Brain microvascular endothelial cell (primary cell): ENCODE measurements at places on chromosomes 12 and 14.

- no peak for DNase-seq
Observed at GRCh38 chr12:26133521-26133920, 8.7 kb upstream of the BHLHE41 start.

GRCh38 chr12:24701343-24701742 is 247.6 kb downstream of the BCAT1 start:
- no peak for DNase-seq

DNA sequence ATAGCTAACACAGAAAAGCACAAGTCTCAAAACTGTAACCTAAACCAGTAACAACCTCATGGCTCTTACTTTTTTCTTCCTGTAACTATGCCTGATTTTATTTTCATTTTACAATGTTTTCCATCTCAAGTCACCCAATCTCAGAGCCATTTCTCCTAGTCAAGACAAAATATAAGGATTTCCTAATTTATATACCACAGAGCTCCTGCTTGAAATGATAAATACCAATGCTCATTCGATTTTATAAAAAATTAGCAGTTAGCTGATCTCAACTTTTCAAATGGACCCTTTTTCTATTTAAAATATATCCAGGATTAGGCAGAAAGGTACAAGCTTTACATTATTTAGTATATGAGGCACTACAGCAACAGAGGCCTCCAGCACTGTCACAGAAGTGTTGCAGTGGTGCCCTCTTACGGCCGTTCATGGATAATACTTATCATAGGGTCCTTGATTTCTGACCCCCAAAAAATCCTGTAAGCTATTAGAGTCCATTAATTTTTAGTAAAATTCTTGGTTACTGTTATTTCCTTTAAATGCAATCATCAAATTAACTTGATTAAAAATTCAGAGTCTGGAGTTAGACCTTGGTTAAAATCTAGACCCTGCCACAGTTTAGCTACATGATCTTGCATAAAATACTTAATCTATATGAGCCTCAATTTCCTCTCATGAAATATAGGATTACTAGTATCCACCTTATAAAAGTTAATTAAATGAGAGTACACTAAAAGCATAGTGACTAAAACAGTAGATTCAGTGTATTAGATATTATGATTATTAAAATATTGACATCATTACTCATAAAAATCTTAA is 68.3 kb downstream of the SEC23A start:
- no peak for DNase-seq

GRCh38 chr12:9076733-9077132 is 39.0 kb downstream of the A2M start:
- no peak for DNase-seq

DNA sequence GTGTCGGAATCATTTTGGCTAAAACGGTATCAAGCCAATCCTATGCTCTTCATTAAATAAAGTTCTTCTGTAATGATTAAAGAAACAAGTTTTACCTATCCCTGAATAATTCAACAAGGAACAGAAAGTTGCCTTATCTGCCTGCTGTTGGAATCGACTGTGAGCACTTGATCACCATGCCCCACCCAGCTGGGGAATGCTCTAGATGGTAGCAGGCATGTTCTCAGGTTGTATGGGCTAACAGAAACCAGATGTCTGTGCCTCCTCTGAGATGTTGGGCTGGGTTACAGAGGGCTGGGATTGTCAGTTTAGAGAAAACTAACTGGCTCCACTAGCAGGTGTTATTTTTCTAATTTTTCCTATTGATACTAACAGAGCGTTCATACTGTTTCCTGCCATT is 28.9 kb downstream of the RTRAF start:
- DNase-seq: no peak

DNA sequence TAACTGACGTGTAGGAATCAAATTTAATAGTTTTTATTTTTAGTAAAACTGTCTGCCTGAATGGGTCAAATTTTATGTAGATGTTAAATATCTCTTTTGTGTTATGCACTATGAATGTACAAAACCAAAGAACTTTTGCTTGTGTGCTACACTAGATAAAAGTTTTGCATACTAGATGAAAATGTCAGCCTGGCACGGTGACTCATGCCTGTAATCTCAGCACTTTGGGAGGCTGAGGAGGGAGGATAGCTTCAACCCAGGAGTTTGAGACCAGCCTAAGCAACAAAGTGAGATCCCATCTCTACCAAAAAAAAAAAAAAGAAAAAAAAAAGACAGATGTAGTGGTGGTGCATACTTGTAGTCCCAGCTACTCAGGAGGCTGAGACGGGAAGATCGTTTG is 11.1 kb downstream of the AEBP2 start:
- peak; percentile 18 for DNase-seq

DNA sequence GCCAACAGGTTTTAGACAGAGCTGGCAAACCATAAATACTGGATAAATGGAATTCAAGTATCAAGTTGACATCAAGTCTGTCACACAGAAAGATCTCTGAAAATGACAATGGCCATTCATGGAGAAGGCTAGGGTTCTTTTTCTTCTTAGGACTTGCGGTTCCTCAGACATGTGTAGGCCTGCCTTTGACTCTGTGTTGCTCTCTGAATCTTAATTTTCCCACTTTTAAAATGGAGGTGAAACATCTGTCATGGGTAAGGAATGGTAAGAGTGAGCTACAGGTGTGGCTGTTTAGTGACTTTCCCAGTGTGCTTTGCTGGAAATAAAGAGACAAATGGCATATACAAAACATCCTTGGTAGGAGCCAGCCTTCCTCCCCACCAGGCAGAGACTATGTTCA is 79.2 kb downstream of the PTCSC3 start:
- no peak for DNase-seq

GRCh38 chr12:58907391-58907790 is 12.9 kb downstream of the LRIG3 start:
- no peak for DNase-seq

GRCh38 chr12:11855983-11856374 is 206.5 kb downstream of the ETV6 start:
- no peak for DNase-seq

GRCh38 chr14:94163796-94164195 is 10.3 kb upstream of the PPP4R4 start:
- no peak for DNase-seq

GRCh38 chr14:45968037-45968436 is 683.5 kb downstream of the RPL10L start:
- no peak for DNase-seq

GRCh38 chr14:96096639-96097610 is 57.8 kb downstream of the C14orf132 start:
- DNase-seq: no peak

DNA sequence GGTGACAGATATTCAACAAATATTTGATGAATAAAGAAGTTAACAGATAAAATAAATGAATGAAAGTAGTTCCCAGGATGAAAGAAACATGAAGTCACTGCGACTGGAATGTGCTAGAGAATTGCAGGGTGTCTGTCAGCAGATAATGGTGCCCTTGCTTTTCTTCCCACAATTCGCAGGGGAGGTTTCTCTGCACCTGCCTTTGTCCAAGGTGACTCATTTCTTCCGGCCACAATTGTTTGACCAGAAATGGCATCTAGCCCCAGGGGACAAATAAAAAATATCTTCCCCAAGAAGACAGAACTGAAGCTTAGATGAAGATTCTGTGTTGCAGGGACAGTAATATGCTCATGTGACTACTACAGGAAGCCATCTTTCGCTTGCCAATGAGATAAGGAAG is 316.1 kb upstream of the TBX3 start:
- peak; percentile 25 for DNase-seq

GRCh38 chr12:69546693-69547438 is 38.4 kb upstream of the CCT2 start:
- DNase-seq: no peak

DNA sequence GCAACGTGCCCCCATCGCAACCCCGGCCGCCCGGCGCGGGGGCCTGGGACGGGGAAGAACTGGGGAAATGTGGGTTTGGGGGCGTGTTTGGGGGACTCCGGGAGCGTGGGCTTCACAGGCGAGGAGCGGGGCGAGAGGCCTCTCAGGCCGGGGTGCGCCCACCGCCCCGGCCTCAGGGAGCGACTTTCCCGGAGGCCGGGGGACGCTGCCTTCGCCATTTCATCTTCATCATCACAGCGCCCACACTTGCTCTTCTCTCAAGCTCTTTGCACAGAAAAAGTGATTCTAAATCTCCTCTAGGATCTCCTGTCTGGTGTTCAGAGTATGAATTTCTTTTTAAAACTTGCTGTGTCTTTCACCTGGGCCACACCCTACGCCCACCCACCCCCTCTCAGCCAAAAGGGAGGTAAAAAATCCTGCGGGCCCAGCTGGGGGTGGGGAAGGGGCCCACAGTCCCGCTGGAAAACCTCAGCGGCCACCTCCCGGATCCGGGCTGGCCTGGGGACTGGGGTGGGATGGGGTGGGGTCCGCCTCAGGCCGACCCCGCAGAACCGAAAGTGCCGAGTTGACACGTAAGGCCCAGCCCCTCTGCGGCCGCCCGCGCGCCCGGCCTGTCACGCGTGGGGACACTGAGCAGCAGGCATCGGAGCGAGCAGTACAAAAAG is 7.4 kb downstream of the CDKN1B start:
- no peak for DNase-seq

GRCh38 chr12:111089616-111090015 is 169.2 kb upstream of the MYL2 start:
- no peak for DNase-seq

DNA sequence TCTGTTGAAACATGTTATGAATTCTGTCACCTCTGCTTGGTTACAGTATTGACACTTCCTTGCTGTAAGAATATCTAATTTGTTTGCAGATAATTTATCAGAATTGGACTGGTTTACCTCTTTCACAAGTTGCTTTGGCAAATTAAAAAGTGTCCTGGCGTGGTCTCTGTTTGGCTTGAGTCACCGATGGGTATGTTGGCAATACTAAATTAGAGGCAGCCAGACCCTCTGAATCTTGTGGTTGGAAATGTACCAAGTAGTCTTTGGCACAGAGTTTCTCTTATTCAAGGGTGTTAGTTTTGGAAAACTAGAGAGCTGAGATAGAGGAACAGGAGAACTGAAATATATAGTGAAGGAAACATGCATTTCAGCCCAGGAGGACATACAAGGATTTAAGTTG is 521.1 kb upstream of the MGAT4C start:
- no peak for DNase-seq

GRCh38 chr12:30853561-30854133 is 72.9 kb upstream of the TSPAN11 start:
- DNase-seq: no peak

GRCh38 chr14:102187044-102187443 is 47.3 kb downstream of the WDR20 start:
- DNase-seq: peak; percentile 66

DNA sequence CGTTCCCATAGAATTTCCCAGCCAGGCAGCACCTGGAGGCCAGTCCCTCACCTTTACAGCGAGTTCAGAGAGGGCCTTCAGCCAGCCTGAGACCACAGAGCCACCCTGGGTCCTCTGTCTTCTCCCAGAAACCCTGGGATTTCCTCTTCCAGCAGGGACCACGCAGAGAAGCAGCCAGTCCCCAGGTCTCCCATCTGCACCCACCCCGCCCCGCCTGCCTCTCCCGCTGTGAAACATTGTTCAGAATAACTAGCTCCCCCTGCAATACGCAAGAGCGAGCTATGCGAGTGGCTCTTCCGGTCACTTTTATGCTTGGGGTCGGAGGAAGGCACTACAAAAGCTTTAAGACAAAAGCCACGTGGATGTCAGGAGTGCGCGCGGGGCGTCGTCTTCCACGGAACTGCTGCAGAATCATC is 77.8 kb downstream of the SERPINA3 start:
- no peak for DNase-seq

DNA sequence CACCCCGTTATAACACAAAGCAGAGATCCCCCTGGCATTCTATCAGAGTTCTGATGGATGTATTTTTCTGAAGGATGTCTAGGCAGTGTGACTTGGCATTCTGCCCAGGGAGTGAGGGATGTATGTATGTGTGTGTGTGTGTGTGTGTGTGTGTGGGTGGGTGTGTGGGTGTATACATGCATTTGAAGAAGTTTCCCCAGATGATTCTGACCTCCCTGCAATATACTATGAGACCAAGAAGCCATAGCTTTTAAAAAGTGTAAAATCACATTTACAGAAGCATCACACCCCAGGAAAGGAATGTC is 59.7 kb upstream of the NAP1L1 start:
- DNase-seq: peak; percentile 81

DNA sequence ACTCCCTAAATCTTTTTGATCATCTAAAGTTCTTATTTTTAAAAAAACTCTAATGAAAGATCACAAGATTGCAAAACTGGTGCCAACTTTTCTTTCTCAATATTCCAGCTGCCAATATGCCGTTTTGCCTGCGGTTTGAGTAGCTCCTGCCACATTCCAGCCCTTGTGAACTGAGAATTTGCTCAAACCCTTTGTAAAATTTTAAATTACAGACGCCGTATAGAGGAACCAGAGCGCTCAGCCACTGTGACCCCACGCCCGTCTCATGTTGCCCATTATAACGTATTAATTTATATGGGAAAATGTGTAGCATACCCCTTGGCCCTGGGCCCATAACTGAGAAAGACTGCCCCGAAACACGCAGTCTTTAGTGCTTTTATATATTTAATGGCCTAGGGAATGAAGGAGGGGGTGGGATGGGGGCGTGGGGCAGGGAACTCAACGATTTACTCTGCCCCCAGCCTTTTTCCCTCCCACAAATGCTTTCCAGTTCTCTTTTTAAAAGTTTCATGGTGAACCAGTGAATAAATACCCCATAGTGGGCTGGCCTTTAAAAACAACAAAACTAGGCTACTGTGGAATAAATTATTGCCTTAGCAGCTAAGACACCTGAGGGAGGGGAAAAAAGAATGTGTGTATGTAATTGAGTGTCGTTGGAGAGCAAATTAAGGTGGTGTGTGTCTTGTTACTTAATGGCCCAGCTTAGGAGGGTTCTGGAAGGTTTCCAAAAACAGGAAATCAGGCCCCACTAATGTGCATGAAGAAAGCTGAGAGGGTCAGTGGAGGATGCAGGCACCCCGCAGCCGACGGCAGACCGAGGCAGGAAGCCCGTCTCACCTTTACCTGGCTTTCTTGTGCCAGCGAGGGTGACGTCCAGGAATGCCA is 45.7 kb upstream of the RFLNA start:
- DNase-seq: no peak

DNA sequence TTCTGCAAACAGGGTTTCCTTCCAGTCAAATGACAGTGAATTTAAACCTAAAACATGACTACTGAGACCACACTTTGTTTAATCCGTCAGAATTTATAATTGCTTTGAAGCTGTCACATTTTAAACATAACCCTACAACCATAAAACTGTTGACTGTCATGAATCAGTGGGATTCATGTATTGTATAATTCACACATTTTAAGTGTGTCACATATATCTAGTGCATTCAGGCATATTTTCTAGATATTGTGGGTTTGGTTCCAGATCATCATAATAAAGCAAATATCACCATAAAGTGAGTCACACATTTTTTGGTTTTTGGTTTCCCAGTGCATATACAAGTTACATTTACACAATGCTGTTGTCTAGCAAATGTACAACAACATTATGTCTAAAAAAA is 304.4 kb downstream of the TMEM132D start:
- no peak for DNase-seq

GRCh38 chr12:92674500-92674899 is 28.3 kb upstream of the PLEKHG7 start:
- no peak for DNase-seq
